ENCODE measurements at places on chromosomes 16 and 17.

GRCh38 chr16:89230255-89230654 lies 12.8 kb downstream of the ZNF778 start:
- no peak for DNase-seq

DNA sequence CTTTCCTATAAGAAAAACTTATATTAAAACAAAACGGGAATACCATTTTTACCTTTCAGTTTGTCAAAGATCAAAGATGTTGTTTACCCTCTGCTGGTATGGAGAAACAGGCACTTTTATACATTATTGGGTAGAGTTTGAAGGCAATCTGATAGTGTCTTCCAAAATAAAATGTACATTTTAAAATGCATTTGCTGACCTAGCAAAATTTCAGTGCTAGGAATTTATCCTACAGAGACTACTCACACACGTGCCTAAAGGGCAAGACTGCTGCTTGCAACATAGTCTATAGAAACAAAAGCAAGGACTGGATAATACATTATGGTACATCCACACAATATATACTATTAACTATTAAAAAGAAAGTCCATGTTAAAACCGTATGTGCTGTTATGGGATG lies 36.0 kb downstream of the COPRS start:
- no peak for DNase-seq

GRCh38 chr17:37050920-37051319 lies 102.2 kb downstream of the AATF start:
- DNase-seq: no peak

GRCh38 chr17:45895969-45896785 lies 1.8 kb downstream of the MAPT start:
- DNase-seq: no peak

DNA sequence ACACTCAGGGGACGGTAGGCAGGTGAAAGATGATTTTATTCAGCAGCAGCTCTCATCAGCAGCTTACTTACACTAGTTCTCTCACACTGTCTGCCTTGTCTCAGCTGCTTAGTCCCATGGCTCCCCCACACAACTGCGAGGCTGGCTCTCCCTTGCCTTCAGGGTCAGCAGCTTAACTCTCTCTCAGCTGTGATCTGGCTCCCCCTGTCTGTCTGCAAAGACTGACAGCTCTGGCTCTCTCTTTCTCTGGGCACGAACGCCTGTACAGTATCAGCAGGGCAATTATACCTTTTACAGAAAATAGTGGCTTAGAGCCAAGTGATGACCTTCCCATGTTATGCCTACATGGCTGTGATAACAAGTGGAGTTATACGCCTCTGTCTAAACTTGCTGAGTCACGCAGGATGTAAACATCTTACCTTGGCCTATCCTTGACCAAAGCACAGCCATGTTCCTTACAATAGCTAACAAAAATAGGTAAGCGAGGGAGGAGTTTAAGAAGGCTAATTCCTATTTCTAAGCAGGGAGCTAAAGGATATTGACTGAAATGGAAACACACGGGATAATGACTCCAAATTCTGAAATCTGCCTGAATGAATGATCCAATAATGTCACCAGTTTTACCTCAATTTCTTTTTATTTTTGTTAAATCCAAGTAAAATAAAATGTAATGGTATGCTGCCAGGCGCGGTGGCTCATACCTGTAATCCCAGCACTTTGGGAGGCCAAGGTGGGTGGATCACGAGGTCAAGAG lies 1.1 kb upstream of the NDUFAB1 start:
- DNase-seq: peak; percentile 32

DNA sequence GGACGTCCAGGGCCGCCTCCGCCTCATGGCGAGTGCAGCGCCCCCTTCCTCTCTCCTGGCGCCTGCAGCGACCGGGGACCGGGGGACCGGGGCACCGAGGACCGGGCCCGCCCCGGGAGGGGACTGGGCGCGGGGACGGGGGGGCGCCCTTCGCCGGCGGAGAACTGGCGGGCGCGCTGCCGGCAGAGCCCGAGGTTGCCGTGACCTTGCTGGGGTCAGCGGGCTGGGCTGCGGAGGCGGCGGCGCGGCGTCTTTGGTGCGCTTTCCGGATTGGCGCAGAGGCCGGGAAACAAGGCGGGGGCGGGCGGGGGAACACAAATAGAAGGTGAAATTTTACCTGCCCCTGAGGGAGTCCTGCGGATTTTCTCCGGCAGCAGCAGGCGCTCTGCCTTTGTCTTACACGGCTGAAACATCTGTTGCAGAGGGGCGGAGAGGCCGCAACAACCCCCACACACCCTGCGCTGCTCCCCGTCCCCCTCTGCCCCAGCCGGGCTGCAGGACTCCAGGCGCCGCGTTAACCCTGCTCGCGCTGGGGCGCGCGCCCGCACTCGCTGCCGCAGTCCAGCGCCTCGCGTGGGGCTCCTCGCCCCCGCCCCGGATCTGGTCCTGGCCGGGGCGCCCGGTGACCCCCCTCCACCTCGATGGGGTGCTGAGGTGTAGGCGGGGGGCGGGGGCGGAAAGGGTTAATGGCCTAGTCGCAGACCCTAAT lies 53.5 kb downstream of the SREBF1 start:
- peak; percentile 71 for DNase-seq
